Stimulated activated CD8-positive, alpha-beta memory T cell treated with anti-CD3 and anti-CD28 coated beads, Interleukin-15, amount 100 ng/mL, for 4 hours (primary cell): ENCODE measurements at places on chromosomes 7 and 10.

- DNase-seq = no peak
These were observed 1.7 kb downstream of the PON2 start for GRCh38 chr7:95433129-95433528.

DNA sequence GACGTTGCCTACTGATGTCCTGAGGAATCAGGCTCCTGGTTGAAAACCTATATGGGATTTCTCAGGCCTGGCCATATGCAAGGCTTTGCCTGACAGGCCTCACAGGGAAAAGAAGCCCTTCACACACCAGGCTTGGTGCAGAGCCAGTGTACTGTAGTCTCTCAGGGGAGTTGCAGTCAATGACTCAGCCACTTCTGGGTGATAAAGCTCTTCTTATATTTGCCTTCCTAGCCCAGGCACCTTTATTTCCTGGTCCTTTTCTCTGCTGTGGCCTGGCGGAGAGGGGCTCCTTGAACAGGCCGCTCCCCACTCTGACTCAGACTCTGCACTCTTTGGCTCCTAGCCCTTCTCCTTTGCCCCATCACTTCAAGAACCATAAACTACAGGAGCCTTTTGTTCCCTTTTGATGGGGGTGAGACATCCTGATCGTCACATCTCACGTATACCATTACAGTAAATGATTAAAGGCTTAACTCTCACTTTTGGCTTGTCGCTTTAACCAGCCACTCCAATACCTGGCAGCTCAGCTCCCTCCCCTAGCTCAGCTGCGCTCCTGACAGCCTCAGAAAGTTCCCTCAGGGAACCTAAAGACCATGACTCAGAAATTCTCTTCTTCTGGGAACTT is 33.5 kb downstream of the DPY19L1 start:
- DNase-seq = no peak

- no peak for DNase-seq
These were observed 12.1 kb upstream of the MYL7 start for GRCh38 chr7:44152971-44153947.

- no peak for DNase-seq
These were observed 272.9 kb upstream of the ZWINT start for GRCh38 chr10:56633876-56634452.

DNA sequence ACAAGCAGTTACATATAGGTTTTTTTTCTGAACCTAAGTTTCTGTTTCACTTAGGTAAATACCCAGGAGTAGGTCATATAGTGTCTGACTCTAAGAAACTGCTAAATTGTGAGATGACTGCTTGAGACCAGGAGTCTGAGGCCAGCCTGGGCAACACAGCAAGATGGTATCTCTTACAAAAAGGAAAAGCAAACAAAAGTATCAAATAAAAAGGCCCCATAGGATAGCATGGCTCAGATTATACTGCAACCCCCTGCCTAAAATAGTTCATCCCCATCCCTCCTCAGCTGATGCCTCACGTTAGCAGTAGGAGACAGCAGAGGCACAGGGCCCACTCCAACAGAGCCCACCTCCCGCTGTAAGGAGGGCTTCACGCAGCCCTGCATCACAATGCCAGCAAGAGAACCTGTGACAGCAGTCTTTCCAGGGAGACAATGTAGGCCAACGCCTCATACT is 90.3 kb downstream of the SRPK2 start:
- no peak for DNase-seq

DNA sequence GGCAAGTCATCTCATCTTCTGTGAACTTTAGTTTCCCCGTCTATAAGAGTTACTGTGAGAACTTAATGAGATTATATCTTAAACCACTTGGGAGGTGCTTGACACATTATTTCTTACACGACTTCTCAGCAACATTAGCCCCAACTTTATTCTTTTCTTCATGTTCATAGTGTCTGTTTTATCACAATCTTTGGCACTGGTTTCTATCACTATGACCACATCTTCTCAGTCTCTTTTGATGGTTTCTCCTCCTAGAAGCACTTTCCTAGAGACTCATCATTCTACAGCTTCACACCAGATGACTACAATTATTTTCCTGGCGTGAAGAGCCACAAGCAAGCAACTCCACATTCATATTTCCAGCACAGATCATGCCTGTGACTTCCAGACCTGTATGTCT is 26.5 kb upstream of the BET1 start:
- no peak for DNase-seq

GRCh38 chr7:67653856-67654454 is 657.3 kb downstream of the TYW1 start:
- DNase-seq = no peak

GRCh38 chr10:70074165-70074564 is 21.5 kb downstream of the MACROH2A2 start:
- DNase-seq = no peak

GRCh38 chr10:8066124-8066523 is 11.6 kb downstream of the GATA3 start:
- no peak for DNase-seq

GRCh38 chr10:76883596-76883995 is 754.0 kb downstream of the KCNMA1 start:
- DNase-seq = no peak

DNA sequence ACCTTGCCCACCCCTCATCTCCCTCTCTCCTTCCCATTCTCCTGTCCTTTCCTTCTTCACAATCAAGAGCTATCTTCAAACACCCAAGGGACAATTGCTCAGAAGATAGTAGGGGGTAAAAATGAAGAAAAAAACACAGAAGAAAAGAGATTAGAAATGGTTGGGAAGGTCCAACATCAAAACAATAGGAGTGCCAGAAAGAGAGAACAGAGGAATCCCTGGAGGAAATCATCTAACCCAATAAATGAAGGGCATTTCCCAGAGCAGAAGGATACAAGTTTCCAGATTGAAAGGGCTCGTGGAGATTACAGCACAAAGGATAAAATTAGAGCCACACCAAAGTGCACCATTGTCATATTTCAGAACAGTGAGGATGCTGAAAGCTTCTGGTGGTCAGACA is 145.6 kb downstream of the OAT start:
- no peak for DNase-seq

DNA sequence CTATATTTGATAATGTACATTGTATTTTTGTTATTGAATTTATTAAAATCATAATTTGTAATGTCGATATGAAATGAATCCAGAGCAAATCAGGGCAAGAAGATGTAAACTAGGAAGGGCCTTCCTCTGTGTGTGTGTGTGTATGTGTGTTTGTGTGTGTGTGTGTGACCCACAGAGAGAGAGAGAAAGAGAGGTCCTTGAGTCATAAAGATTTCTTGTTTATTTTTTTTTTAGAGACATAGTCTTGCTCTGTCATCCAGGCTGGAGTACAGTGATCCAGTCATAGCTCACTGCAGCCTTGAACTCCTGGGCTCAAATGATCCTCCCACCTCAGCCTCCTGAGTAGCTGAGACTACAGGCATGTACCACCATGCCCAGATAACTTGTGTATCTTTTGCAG is 50.7 kb downstream of the INPP5F start:
- DNase-seq = no peak

- no peak for DNase-seq
These were observed 41.1 kb upstream of the IL15RA start for GRCh38 chr10:6018422-6018821.

DNA sequence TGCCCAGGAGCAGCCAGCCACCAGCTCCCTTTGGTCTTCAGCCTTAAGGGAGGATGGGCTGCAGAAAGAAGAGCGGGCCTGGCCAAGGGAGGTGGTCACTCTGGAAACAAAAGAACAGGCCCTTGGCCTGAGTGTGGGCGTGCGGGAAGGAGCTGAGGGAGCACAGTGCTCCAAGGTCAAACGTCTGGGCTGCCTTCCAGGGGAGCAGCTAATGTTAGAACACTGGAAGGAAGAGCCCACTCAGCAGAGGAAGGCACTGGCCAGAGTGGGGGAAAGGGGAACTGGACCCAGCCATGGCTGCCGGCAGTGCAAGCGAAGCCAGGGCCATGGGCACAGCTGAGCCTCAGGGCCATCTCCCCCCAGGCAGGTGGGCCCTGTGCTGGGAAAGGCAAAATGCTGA is 42.7 kb downstream of the FAM53B start:
- no peak for DNase-seq

DNA sequence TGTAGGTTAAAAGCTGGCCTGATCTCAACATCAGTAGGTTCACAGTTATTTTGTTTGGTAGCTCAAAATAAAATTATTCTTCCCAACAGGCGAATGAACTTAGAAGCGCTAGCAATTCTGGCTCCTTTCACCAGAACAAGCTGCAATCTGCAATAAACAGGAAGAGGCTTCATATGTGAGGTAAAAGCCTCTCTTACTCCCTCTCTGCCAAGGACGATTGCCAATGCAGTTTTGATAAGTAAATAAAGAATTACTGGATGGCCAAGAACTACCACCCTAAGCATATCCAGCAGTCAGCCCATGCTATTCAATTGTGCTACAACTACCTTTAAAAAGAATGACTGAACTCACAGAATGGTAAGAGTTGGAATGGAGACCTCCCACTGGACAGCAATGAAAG is 150.0 kb upstream of the LAMB4 start:
- no peak for DNase-seq

- no peak for DNase-seq
These were observed 4.5 kb upstream of the ZNF438 start for GRCh38 chr10:31036209-31036608.

GRCh38 chr7:157754416-157754790 is 417.6 kb downstream of the DNAJB6 start:
- DNase-seq = no peak

DNA sequence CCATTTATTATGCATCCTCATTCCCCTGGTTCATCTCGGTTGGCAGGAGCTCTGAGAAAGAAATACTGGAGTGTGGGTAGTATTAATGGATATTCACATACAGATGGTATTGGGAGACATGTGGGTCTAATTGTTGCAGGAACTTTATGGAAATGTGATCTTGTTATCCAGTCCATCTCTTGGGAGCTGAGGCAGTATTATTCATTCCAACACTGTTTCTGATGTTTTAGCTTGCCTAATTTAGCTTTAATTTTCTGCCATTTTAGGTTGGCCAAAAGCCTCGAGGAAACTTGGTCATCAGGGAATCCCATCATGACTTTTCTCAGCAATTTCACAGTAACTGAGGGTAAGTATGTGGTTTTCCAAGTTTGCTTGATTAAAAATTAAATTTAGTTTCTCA is 125.7 kb downstream of the ABCA13 start:
- DNase-seq = no peak

DNA sequence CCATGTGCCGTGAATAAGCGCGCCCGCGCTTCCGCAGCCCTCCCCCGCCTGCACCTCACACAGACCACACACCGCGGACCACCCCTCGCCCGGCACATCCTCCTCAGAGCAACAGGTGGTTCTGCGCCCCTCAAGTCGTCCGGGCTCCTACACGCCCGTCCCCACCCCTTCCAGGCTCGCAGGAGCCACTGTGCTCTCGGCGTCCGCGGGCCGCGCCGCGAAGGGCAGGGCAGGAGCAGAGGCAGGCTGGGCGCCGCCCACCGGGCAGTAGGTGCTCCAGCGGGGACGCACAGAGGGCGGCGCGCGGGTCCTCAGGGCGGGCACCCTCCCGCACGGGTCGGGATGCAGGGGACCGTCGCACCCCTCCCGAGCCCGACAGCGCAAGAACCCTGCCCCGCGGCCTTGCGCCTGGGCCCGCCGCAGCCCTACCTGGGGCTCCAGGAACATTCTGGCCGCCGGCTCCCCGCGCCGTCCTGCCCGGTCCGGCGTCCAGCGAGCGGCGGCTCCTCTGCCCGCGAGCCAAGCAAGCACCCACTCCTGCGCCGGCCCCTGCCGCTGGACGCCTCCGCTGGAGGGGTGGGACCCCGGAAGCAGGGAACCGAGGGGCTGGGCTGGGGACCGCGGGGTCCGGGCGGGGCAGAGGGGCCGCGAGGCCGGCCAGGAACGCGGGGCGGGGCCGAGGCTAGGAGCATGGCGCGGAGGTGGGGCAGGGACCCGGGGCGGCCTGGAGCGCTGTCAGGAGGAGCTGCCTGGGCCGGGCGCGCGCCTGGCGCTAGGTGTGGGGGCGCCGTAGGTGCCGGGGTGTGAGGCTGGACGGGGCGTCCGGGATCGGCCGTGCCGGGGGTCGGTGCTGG is 37.4 kb downstream of the RASGEF1A start:
- DNase-seq = peak; percentile 42

GRCh38 chr7:49398236-49398635 is 375.2 kb upstream of the VWC2 start:
- DNase-seq = no peak

DNA sequence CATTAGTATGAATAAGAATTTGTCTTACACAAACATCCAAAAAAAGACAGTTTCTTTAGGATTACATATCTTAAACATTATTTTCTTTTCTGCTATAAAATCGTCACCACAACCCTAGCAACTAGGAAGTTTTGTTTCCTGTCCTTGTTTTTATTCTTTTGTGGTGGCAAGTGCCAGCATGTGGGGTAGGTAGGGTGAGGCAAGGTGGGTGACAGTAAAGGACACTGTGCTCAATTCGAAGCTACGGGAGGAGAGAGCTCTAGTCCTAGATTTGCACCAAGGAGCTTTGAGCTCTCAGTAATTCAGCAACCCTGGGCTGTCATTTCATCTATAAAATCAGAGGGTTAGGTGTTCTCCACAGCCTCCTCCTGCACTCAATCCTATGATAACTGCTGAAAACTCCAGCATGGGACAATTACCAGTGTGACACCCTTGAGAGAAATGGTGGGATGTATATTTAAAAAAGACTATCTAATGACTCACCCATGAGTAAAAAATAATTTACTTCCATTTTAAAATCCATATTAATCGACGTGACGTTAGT is 187.1 kb downstream of the FAM107B start:
- no peak for DNase-seq
